Activated CD8-positive, alpha-beta T cell treated with anti-CD3 and anti-CD28 coated beads for 36 hours (primary cell): ENCODE measurements at places on chromosomes 3 and 15.

DNA sequence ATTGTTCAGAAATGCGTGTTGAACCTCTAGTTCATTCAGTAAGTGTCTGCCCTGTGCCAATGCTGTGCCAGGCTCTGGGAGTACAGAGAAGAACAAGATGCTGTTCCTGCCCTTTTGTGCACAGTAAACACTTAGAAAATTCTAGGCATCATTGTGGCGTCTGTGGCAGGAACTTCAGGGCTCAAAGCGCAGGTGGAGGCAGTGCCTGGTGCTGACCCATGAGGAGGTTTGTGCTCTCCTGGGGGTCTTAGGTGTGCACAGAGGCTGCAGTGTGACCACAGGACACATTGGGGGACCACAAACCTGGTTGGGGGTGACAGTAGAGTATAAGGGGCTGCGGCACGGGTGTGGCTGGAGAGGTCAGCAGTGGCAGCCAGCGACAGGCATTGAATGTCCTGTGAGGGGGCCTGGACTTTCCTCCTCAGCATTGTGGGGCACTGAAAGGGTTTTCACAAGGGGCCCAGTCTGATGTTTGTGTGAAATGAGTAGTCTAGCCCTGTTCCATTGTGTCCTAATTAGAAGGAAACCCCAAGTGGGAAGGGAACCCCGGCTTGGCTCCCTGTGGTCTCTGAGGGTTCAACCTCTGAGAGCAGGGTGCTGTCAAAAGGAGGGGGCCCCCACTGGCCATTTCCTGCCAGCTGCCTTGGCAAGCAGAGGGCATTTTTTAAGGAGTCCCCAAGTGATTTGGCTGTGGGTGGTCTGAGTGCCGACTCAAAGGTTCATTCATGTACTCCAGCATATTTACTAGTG is 20.9 kb downstream of the MRAS start:
- H3K36me3 ChIP-seq = no peaks in the 10 kb centered on the region
- peaks cover 12% of the 10 kb centered on the region for H3K4me1 ChIP-seq
- H3K27ac ChIP-seq = no peak overlapping the region
- peak; percentile 8 for DNase-seq
- H3K4me3 ChIP-seq = no peak overlapping the region

DNA sequence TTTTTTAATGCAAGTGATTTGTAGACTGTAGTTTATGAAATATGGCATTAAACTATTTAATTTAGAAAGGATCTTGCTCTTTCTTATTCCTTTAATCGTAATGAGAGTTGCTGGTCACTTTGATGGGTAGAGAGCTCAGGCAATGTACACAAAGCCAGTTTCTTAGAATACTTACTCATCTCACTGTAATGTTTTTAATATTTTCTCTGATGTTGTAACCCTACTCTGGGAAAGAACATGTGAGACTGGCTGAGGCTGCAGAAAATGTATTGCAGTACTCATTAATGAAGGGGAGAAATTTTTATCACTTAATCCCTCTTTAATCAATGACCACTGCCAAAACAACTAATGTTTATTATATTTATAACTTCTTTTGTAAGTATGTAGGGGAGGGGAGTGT is 479.4 kb upstream of the KCNMB2 start:
- no peak overlapping the region for H3K27ac ChIP-seq
- peaks cover 5% of the 10 kb centered on the region for H3K4me1 ChIP-seq
- no peak overlapping the region for H3K4me3 ChIP-seq
- no peak for DNase-seq
- H3K36me3 ChIP-seq = no peaks in the 10 kb centered on the region

DNA sequence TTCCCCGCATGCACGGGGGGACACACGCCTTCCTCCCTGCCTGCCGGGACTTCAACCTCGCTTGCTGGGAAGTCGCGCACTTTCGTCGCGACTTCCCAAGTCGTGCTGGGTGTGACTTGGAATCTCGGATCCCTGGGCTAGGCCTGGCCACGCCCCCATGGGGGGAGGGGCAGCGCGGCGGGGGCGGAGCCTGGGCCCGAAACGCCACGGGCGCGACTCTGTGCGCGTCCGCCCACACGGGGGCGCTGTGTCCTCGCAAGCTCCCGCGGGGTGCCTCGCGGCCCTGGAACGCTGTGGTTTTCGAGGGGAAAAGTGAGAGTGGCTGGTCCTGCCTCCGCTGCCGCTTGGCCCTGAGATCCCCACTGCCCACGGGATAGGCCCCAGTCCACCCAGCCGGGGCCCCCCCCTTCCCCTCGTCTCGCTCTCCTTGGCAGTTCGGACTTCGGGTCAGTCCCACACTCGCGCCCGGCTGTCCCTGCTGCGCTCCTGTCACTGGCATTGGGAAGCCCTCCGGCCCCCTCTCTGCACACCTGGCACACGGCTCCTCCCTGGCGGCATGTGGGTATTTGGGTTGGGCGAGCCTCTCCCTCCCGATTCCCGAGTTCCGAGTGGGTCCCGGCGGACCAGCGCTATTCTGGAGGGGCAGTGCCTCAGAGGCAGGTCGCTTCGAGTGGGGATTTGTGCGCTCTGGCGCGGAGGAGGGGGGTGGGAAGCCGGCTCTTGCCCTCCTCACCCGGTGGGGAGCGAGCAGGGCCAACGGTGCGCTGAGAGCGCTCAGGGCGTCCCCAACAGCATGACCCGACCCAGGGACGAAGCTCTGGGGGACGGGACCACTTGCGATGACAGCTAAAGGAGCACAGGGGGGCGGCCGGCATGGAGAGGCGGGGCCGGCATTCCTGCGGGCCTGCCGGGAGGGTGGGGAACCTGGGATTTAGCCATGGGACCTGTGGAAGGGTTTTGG is 23.6 kb downstream of the SEC61A1 start:
- H3K27me3 ChIP-seq = no peaks in the 10 kb centered on the region
- no peak overlapping the region for H3K27ac ChIP-seq
- peaks cover 17% of the 10 kb centered on the region for H3K4me1 ChIP-seq
- H3K4me3 ChIP-seq = peak overlapping the region; percentile 31
- peaks cover 14% of the 10 kb centered on the region for H3K36me3 ChIP-seq

DNA sequence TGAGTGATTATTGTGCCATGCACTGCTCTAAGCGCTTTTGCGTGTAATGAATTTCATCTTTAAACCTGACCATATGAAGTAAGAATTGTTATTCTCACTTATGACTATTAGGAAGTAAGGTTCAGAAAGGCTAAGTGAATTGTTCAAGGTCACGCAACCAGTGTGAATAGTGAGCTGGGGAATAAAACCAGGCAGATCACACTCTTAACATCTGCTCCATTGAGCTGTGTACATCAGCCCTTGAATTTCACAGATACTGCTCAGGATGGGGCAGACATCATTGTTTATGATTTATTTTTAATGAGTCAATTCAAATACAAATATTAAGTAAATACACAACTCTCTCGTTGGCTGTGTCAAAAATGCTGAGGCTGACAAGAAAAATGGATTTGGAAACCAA is 184.5 kb downstream of the FNDC3B start:
- DNase-seq = no peak
- H3K27ac ChIP-seq = no peak overlapping the region
- peaks cover 7% of the 10 kb centered on the region for H3K36me3 ChIP-seq
- no peak overlapping the region for H3K4me3 ChIP-seq

- no peak overlapping the region for H3K4me3 ChIP-seq
- DNase-seq = peak; percentile 54
- peaks cover 38% of the 10 kb centered on the region for H3K27me3 ChIP-seq
- no peak overlapping the region for H3K27ac ChIP-seq
These were observed 33.3 kb upstream of the VPS33B start for GRCh38 chr15:91055548-91056331.

GRCh38 chr15:48976444-48977088 is 12.8 kb upstream of the SHC4 start:
- H3K27me3 ChIP-seq = peaks cover 25% of the 10 kb centered on the region
- H3K36me3 ChIP-seq = no peaks in the 10 kb centered on the region

DNA sequence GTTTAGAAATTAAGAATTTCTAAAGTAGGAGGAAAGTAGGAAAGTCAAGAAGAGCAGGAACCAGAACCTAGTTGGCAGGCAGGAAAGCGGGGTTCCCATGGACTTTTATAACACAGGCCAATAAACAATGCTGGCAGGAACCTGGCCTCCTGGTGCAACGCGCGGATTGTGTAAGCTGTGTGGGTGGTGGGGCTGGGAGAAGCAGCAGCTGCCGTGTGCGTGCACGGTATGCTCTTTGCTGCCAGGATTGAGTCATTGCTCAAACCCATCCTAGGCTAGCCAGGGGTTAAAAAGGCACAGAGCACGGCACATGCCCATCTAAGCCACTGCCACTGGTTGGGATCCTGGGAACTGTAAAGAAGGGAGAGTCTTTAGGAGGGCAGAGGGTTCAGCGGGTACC is 209.9 kb upstream of the RGMA start:
- no peak overlapping the region for H3K27ac ChIP-seq
- no peaks in the 10 kb centered on the region for H3K4me1 ChIP-seq
- H3K4me3 ChIP-seq = no peak overlapping the region
- H3K36me3 ChIP-seq = no peaks in the 10 kb centered on the region
- no peaks in the 10 kb centered on the region for H3K27me3 ChIP-seq
- DNase-seq = no peak
